ENCODE measurements at places on chromosomes 13 and 19.
A peak's percentile ranks its signal among the peaks of the same experiment; 100 is the strongest.

- no peak for DNase-seq
Measured at GRCh38 chr19:2188708-2189385, 25.1 kb downstream of the DOT1L start.

DNA sequence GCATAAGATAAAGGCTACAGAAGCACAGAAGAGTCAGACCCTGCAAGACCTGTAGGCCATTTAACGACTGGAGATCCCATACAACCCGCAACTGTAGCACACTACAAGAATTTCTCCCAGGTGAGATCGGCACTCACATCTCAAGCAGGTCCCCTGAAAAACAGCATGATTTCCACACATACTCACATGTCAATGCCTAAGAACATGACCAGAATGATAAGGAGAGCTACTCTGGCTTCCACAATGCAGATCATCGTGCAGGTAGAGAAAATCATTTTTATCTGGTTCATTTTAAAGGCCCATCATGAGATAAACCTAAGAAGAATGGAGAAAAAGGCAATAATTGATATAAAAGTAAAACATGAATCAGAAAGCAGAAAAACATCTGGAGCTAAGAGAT, 17.5 kb upstream of the PEG3 start:
- DNase-seq, result no peak

DNA sequence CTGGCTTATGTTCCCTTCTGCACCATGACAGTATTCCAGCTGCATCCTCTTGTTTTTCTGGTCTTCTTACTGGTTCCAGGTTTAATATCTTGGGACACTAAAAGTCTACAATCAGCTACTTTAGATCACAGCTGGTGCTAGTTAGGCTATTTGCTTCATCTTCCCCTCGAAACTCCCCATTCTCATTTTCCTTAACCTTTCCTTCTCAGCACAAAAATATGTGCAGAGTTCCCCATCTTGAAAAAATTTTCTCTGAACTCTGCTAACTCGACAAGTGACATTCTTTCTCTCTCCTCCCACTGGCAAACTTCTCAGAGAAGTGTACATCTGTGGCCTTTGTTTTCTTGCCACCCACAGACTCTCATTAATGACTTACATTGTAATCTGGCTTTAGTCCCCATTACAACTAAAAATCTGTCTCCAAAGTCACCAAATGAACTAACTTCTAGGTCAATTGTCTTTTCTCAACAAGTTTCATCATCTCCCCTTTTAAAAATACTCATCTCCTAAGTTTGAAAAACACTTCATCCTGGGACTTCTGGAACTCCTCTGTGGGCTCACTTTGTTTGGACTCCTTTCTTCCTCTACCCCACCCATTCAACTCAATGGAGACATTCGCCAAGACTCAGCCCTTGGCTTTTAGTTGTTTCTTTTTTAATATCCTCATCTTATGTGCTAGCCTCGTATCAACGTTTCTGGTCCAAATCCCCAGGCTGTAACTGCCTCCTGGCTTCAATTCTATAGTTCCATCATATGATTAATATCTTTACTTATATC, 7.1 kb upstream of the KL start:
- DNase-seq, result no peak

GRCh38 chr19:9406798-9407352, 28.5 kb downstream of the ZNF266 start:
- DNase-seq, result peak; percentile 5

DNA sequence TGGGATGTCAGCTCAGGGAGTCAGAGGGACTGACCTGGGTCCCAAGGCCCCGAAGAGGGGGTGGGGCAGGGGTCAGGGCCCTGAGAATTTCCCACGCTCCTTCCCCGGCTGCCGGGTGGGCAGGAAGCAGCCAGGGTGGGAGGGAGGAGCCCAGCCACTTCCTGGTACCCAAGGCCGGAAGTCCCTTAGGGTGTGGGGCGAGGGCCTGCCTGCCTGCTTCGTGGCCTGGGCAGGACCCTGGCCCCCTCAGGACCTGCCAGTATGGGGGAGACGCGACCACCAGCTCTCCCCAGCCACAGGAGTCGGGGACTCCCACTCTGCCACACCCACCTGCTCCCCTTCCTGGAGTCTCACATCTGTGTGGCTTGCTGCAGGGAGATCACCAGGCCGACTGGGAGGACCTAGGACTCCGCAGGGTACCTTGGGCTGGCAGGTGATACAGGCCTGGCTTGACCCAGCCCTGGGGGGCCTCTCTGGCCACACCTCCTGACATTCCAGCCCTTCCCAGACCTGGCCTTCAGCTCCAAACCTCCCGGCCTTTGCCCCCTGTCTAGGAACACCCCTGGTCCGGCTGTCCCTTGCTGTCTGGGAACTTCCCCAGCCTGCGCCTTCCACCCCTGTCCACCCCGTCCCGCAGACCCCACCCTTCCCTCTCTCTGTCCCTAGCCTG, 9.8 kb upstream of the CIRBP start:
- DNase-seq, result no peak

DNA sequence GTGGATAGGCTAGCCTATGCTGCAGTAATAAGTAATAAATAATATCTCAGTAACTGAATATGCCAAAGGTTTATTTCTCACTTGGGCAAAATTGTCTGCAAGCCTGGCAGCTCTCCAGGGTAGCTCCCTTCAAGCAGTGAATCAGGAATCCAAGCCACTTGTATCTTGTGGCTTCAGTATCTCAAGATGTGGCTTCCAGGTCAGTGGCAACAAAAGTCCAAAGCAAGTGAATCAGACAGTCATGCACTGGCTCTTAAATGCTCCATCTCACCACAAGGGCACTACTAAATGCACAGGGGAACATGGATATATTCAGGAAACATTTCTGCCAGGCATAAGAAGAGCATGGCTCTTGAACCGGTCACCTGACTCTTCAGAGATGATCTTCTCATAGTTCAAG, 126.3 kb downstream of the KCTD12 start:
- DNase-seq, result no peak

GRCh38 chr19:41932259-41932719, 4.0 kb upstream of the ERFL start:
- DNase-seq, result no peak

DNA sequence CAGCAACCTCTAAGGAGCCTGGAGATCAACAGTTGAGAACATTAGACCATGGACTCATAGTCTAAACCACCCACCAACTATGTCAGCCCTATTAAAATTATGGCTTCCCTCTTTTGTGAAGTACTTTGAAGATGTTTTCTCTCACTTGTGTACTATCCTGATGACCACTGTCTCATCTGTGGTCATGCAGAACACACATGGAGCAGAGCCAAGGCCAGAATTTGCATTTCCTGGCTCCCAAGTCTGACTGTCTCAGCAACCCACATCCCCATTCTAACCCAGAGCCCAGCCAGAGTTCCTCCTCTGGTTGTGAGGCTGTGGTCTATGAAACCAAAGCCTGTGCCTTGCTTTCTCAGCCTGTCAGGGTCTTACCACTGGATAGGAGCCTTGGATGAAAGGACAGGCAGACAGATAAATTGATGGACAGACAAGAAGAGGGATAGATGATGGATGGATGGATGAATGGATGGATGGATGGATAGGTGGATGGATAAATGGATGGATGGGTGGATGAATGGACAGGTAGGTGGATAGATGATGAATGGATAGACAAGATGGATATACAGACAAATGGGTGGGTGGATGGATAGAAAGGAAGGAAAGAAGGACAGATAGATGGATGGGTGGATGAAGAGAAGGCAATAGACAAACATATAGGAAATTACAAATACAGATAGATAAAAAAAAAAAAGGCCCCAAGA, 35.4 kb downstream of the ZNF557 start:
- no peak for DNase-seq

DNA sequence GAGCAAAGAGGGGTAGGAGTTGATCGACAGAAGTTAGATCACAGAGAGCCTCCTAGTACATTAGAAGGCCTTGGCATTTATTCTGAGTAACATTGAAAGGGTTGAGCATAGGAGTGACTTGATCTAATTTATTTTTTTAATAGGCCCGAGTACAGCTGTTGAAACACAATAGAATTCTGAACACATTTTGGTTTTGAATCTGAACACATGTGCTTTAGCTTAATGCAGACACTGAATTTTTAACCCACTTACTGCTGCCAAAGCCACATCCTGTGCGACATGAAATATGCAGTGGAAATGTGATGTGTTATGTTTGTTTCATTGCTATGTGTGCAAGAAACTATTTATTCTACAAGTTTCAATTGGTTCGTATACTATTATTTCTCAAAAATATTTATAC, 1505.9 kb downstream of the PCDH9 start:
- DNase-seq, result no peak

DNA sequence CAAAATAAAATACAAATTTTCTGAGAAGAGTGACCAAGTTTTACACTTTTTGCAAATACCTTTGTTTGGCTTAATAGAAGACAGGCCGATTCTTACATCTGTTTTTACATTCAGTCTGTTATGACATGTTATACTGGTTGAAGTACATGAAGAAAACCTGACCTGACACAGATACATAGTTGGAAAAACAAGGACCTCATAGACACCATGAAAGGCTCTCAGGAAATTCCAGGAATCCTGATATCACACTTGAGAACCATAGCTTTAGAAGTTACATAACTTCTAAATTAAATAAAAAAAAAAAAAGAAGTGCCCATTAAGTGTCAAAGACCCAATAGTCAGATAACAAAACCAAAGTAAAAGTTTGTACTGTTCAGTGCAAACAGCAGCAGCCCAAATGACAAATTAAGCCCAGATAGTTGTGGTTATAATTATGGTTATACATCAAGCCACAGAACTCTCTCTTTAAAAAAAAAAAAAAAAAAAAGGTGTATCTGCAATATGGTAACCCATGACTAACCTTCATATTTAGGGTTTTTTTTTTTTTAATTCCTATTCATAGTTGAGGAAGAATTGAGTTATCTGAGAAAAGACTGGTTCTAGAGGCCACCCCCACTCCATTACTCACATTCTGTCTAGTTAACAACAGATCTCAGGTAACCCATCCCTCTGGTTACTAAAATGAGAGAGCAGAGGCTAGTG, 19.8 kb downstream of the RBM26 start:
- DNase-seq, result no peak

- no peak for DNase-seq
Measured at GRCh38 chr13:24541127-24541475, 28.5 kb upstream of the PARP4 start.
